ENCODE measurements at places on chromosomes 1 and 21.
A peak's percentile ranks its signal among the peaks of the same experiment; 100 is the strongest.

DNA sequence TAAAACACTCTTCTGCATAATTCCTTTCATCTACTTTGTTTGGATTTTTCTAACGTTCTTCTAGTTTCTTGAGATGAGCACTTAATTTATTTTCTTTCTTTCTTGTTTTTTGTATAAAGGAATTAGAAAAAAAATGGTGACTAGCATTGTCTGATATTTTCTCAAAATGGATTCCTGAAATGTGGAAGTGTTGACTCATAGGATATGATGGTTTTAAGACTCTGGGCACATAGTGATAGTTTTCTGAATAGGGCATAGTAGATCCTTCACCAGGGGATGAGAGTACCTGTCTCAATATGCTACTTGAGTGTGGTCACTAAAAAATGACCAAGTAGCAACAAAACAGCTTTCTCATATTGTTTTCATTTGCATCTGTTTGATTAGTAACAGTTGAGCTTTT lies 100.9 kb downstream of the PEX14 start:
- DNase-seq: no peak

GRCh38 chr1:27137544-27138075 lies 17.3 kb downstream of the SLC9A1 start:
- DNase-seq: no peak

DNA sequence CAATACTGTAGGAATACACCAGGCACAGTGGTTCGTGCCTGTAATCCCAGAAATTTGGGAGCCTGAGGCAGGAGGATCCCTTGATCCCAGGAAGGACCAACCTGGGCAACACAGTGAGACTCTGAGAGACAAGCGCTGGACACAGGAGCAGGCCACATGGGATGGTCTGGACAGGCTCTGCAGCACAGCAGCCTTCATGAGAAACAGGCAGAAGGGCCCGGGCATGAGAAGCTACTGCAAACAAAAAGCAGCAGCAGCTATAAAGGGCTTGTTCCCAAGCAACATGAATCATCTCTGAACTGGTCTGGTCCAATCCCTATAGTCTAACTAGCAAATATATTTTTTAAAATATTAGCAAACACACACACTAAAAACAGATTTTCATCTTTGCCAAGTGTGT lies 35.5 kb upstream of the SLAMF9 start:
- DNase-seq: no peak

DNA sequence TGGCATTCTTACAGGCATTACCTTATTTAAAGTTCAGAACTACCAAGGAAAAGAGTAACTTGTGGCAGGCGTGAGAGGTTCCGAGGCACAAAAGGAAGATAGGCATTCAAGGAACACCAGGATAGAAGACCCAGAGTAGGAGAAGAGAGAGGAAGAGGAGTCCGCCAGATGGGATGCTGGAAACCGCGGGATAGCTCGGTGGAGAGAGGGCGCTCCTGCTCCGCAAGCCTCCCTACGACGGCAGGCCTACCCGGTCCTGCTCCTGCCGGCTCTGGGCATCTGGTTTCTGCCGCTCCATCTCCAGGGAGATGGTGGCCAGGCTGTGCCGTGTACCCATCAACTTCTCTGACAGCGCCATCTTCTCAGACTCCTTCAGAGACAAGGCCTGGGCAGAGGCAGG lies 5.4 kb upstream of the NBPF1 start:
- DNase-seq: peak; percentile 59

GRCh38 chr1:231643071-231643934 lies 16.7 kb downstream of the DISC1 start:
- no peak for DNase-seq

DNA sequence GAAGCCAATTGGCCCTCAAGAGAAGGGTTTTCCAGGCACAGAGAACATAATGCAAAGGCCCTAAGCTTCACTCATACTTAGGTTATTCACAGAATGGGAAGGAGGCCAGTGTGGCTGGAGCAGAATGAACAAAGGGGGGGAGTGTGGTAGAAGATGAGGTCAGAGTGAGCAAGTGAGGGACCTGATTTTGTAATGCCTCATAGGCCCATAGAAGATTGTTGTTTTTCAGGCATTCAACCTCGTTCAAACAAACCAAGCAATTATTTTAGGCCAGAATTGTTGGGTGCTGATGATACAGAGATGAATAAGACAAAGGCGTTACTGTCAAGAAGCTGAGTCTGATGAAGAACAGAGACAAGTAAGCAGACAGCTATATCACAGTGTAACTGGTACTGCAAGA lies 54.5 kb upstream of the RAP1A start:
- no peak for DNase-seq

Measured in GM13977 (cell line).